Neural progenitor cell (in vitro differentiated cells): ENCODE measurements at places on chromosomes 3 and 15.
A peak's percentile ranks its signal among the peaks of the same experiment; 100 is the strongest.

GRCh38 chr15:74543583-74543982, 2.6 kb downstream of the ARID3B start:
- no peak for DNase-seq

DNA sequence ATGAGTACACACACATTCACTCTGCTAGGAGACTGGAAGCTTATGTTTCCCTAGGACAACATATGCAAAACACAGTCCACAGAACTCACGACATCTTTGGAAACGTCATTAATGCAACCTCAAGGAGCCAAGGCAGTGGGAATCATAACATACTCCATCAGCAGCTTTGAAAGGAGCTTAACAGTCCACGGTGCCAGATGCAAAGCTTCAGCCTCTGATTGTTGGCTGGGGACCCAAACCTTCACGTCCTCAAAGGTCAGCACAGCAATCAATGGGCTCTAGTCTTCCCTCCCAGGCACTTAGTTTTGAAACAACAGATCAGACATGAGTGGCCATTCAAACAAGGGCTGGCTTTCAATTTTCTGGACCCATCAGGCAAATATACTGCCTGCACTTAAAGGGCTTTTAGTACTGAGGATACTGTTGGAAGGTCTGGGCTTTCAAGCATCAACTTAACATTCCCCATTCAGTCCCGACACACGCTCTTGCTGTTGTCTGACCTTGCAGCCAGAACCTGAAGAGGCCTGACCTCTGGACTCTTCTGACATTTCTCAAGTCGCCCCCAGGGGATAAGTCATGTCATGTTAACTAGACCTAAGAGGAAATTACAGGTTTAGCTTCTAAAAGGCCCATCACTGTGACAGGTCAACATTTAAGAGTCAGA, 223.0 kb downstream of the PDZRN3 start:
- no peak for DNase-seq

DNA sequence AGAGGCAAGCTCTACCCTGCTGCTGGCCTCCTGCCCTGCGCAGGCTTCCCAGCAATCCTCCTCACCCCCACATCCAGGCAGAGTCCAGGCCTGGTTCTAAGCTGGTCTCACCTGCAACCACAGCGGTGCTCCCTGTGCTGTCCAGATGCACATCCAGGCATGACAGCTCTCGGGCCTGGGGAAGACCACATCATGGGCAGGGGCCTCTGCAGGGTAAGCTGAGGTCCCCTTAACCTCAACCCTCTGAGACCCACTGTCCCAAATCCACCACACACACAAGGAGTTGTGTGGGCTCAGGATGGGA, 10.8 kb downstream of the PLA2G4D start:
- no peak for DNase-seq

- no peak for DNase-seq
These were observed 211.7 kb downstream of the MBNL1 start for GRCh38 chr3:152480282-152480953.

DNA sequence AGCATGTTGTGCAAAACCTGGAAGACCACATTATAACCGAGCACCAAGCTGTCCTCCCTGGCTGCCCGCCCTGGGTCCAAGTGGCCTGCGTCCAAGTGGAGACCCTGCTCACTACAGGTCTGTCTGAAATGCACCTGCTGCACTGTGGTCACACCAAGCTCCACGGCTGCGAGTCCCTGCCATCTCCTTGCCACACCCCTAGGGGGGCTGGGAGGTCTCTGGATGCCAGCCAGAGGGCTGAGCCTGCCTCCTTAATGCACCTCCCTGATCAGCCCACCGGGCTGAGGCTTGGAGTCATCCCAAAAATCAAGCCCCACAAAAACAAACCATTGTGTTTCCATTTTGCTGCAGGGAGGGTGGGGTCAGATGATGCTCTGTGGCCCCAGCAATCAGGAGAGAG, 187.1 kb downstream of the MEGF11 start:
- DNase-seq = no peak

DNA sequence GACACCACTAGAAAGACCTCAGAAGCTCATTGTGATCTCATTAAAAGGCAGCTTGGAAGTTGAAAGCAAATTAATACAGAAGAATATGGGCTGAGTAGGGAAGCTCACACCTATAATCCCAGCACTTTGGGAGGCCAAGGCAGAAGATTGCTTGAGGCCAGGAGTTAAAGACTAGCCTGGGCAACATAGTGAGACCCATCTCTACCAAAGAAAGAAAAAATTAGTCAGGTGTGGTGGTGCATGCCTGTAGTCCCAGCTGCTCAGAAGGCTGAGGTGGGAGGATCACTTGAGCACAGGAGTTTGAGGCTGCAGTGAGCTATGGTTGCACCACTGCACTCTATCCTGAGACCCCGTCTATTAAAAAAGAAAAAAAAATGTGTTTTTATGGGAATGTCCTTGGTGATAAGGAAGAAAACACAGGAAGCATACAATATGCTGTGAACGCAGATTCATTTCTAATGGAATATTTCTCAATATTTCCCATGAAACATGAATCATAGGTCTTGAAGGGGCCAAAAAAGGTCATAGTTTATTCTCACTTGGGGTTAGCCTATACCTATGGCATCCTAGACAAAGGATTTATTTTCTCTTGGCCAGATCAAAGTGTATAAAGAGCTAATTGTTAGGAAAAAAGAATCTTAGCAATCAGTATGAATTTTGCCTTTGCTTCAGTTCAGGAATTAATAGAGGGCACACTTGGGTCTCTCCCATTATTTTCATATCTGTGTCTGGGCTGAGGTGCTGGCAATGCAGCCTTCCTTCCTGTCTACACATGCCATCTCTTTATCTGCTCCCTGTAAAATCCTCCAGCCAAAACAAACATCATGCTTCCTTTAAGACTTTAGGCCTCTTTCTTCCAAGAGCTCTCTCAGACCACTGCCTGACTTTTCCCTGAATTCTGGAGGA, 98.2 kb downstream of the FNDC3B start:
- DNase-seq = no peak

DNA sequence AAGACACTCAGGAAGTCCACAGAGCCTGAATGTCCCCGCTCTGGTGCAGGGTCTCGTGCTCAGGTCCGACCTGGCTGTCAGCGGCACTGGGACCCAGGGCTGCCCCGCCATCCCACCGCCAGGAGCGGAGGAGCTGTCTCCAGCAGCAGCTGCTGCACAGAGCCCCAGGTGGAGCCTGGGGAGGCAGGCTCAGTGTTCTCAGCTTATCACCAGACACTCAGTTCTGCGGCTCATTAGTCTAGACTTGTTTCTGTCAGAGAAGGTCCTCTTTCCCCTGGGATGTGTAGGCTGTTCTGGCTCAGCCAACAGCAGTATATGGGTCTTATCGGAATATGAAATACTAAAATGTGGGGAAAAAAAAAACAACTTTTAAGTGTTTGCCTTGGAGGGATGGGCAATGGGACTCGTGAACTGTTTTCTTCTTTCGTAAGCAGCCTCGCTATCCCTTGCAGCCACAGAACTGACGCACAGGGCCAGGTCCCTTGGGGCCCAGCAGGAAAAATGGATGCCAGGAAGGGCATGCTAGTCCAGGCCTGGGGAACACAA, 75.9 kb downstream of the KLF13 start:
- no peak for DNase-seq

GRCh38 chr3:171458864-171459136, 1.4 kb downstream of the TNIK start:
- DNase-seq = peak; percentile 48

DNA sequence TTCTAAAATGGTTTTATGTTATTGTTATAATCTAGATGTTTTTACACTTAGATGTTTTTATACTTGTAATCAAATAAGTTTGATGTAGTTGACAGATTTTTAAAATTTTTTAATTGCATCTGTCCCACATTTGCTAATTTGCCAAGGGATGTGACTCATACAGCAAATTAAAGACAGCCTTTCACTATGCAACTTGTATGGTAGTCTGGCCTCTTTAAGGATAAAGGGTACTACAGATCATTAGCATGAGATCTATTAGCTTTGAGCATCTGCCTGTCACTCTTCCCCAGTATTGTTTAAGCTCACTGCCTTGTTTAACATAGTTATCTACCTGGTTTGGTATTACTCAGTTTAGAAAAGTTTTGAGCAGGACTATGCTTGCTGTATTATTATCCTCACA, 83.0 kb downstream of the NPTN start:
- DNase-seq = no peak

DNA sequence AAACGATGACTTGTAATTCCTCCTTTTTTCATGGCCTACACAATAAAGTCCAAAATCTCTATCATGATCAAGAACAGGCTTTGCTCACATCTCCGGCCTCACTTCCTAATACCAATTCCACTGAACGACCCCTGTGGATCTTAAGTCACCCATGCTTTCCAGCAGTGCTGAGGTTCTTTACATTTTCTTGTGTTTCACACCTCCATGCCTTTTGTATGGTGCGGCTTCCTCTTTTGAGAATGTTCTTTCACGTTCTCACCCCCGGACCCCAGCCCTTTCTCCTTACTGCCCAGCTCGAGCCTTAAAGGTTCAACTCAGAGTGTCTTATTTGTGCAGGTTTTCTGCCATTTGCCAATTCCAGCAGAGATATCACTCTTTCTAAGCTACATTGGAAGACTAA, 70.1 kb downstream of the CSNK1G1 start:
- peak; percentile 45 for DNase-seq

GRCh38 chr15:35067496-35068347, 17.4 kb downstream of the NANOGP8 start:
- no peak for DNase-seq

DNA sequence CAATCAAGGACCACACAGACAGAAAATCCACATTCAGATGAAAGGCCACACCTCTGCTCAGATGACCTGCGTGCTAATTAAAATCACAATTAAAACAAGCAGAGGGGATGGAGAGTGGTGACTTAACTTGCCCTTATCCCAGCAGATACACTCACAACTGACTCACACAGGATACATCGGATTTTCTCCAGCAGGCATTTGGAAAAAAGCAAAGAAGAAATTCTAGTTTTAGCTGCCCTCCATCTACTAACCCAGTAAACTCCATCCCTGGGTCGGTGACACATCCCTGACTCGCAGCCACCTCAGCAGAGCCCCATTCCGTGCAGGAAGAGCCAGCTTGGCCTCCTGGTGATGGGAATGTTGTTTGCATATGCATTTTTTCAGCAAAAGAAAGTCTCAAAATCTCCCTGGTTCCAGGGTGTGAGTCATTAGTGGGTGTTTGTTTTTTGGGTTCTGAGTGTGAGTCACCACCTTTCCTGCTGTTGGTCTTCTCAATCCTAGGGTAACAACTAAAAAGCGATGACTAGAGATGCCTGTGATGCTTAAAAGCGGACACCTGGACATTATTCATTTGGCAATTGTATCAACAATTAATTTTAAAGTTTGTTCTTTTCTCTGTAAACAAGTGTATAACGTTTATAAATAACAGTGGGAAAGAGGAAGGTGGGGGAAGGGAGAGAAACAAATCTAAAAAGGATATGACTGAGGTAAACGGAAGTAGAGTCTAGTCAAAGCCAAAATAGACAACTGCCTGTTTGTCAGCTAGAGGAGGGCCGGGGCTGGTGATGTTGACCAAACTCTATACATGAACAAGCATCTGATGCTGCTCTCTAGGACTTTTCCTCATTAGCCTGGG, 49.8 kb upstream of the SLC4A7 start:
- DNase-seq = peak; percentile 53

- DNase-seq = no peak
These were observed 180.9 kb upstream of the TLE3 start for GRCh38 chr15:70278644-70279043.

GRCh38 chr15:33616475-33616874, 305.7 kb downstream of the RYR3 start:
- no peak for DNase-seq

GRCh38 chr15:52783929-52784798, 6.0 kb downstream of the ONECUT1 start:
- peak; percentile 90 for DNase-seq

DNA sequence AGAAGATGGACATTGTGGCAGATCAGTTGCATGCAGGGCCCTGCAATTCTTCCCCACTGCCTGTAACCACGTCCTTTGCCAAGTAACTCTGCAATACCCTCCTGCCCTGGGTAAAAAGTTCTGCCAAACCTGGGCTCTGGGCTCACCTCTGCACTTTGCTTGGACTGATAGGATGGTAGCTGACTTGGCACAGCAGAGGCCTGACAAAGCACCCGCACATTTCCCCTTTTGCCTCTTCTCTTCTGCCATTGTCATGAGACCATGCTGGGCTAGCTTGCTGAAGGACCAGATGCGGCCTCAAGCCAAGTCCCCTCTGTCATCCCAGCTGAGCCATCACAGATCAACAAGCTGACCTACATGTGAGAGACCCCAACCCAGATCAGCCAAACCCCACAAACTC, 122.4 kb downstream of the SMAD6 start:
- DNase-seq = no peak

- DNase-seq = no peak
These were observed 54.4 kb upstream of the P2RY1 start for GRCh38 chr3:152780553-152780952.

- peak; percentile 15 for DNase-seq
These were observed 1.2 kb downstream of the EIF1B start for GRCh38 chr3:40310705-40311104.
